ENCODE measurements at places on chromosomes 16 and 17.

DNA sequence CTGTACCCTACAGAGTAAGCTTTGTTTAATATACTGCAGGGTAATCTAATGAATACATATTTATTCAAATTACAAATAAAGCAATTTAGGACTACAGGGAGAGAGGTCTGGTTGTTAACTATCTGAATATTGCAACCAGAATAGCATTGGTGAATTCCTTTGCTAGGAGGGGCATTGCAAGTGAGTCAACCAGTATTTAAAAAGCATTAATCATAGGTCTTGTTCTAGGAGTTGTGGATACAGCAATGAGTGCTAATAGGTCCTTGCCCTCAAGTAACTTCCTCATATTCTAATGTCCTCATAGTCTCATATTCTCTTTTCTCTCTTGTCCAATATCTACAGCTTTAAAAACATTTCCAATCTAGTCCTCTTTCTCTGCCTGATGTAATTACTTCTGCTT lies 531.4 kb downstream of the CDH11 start:
- no peak for DNase-seq

DNA sequence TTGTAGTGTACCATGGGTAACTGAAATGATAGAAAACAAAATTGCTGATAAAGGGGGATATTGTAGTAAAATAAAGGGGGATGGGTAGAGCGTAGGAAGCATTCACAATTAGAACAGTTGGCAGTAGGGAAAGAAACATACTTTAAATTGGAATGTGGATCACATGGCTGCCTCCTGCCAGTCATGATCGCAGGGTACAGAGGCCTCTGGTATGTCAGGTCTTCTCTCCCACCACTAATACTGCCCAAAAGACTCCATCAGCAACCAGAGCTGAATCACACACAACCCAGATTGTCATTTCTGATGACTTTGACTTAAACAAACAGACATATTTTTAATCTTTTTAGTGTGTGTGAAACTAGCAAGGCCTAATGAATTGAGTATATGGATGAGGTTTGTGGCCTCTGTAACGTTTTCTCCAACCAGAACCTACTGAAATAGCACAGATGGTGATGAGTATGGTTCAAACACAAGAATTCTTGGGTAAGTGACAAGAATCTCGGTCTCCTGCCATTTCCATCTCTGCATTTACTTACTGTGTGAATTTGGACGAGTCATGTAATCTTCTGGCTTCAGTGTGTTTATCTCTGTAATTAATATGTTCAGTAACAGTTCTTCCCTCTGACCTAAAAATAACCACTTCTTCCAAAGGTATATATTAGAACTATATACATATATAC lies 112.6 kb downstream of the USP22 start:
- DNase-seq = no peak

GRCh38 chr16:72241930-72242329 lies 70.0 kb upstream of the PMFBP1 start:
- no peak for DNase-seq

DNA sequence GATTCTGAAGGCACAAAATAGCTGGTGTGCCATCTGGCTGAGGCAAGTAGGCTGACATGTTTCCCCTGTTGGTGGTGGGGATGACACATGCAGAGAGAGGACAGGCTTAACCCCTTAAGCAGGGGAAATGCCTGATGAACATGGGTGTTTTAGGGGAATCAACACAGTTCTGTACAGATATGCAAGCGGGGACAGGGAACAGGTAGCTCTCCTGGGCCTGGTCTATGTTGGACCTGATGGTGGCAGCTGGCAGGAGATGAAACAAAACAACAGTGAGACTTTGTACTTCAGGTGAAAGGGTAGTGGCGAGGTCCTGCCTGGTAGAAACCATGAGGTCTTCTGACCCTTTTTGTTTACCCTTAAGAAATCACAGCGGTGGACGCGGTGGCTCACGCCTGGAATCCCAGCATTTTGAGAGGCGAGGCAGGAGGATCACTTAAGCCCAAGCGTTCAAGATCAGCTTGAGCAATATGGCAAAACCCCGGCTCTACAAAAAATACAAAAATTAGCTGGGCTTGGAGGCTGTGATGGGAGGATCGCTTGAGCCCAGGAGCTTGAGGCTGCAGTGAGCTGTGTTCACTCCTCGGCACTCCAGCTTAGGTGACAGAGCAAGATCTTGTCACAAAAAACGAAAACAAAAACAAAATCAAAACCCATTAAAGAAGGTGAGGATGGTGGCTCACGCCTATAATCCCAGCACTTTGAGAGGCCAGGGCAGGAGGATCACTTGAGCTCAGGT lies 10.5 kb downstream of the OR1F1 start:
- no peak for DNase-seq

- no peak for DNase-seq
Measured at GRCh38 chr17:6686026-6686425, 27.1 kb downstream of the SLC13A5 start.

GRCh38 chr17:79674506-79675412 lies 56.0 kb upstream of the ENPP7 start:
- DNase-seq = no peak

DNA sequence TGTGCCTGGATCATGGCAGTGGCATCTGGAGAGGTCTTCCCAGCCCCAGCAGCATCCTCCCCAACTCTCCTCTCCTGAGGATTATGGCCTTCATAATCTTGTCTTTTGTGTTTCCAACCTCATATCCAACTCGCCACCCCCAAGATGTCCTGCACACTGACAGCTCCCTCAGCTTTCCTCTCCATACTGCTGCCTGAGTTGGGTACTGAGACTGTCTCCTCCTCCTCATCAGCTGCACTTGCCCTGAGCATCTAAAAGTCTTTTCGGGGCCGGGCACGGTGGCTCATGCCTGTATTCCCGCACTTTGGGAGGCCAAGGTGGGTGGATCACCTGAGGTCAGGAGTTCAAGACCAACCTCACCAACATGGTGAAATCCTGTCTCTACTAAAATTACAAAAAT lies 2.0 kb downstream of the CD300LB start:
- no peak for DNase-seq

GRCh38 chr17:3276126-3276525 lies 22.0 kb downstream of the OR3A1 start:
- DNase-seq = no peak

DNA sequence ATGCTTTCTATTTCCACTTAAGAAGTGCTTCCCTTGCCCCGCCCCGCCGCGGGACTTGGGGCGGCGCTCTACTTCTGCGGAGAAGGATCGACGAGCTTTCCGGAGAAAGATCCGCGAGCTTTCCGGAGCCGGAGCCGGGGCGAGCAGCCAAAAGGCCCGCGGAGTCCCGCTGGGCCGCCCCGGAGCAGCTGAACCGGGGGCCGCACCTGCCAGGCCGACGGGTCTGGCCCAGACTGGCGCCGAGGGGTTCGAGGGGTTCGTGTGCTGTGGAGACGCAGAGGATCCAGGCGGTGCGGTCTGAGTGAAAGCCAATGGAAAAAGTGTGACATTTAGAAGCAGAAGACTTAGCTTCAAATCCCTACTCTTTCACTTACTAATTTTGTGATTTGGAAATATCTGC lies 50.8 kb downstream of the TBC1D26 start:
- no peak for DNase-seq

- DNase-seq = no peak
Measured at GRCh38 chr17:7897090-7897489, 8.5 kb downstream of the CHD3 start.

GRCh38 chr17:73205459-73205961 lies 12.7 kb downstream of the COG1 start:
- no peak for DNase-seq

GRCh38 chr16:68276223-68276622 lies 11.9 kb downstream of the SLC7A6 start:
- DNase-seq = no peak

GRCh38 chr17:1762901-1763898 lies 1.3 kb downstream of the SERPINF1 start:
- DNase-seq = no peak

- no peak for DNase-seq
Measured at GRCh38 chr16:1918351-1919326, at the start of gene HS3ST6. TSS of gene HS3ST6 (minus strand) at chr16:1918415. CDS start at chr16:1918323, 92 bp downstream.

GRCh38 chr16:57873218-57873617 lies 70.9 kb upstream of the KIFC3 start:
- no peak for DNase-seq

DNA sequence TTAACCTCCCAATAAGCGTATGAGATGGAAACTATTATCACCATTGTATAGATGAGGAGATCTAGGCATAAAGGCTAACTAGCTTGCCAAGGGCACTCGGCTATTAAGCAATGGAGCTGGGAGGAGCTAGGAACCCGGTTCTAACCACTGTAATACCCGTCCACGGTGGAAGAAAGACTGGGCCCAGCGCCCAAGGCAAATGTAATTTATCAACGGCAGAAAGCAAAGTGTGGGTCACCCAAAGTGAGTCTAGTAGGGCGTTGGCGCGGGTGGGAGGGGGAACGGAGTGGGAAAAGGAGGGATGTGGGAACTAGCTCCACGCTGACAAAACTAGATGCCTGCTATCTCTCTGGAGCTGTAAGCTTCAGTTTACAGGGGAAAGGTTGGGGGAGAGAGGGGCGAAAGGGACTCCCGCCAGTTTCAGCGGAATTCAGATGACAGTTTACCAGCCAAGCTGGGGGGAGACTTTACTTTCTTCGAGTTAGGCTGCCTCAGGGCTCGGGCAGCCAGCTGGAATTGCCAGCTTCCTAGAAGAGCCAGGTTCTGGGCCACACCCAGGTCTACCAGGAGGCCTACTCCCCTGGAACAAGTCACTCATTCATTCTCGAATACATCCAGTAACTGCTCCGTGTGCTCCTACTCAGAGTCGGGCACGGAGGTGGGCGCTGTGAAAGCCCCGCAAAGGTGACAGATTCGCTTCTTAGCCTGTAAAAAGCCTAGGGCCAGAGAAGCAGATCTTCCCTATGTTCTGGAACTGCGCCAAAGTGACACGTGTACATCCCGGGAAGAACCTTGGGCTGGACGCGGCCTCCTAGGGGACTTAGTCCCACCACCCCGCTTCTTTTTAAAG lies 837 bp downstream of the LRRC59 start:
- DNase-seq = no peak

GRCh38 chr17:73645050-73645871 lies 1.0 kb upstream of the SDK2 start:
- no peak for DNase-seq

GRCh38 chr17:41773731-41774193 lies 12.7 kb downstream of the JUP start:
- no peak for DNase-seq

DNA sequence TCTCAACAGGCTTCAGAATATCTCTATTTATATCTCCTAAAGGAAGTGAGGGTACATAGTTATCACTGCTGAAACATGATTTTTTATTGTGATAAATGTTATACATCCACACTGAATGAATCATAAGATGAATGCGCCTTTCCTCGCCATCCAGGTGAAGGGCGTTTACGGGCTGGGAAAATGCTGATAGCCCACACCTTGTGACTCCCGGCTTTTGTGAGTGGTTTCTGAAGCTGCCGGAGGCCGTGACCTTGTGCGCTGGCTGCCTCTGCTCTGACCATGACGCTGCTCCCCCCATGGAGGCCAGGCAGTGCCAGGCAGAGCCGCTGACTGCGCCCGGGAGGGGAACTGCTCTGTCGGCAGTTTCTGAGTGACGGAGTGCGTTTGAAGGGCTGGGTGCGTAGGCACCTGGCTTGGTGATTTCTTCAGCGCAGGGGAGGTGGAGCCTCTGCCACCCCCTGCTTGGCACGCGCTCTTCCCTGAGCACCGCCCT lies 97.2 kb downstream of the RAP1GAP2 start:
- no peak for DNase-seq

GRCh38 chr17:11094331-11094730 lies 146.7 kb upstream of the SHISA6 start:
- no peak for DNase-seq

DNA sequence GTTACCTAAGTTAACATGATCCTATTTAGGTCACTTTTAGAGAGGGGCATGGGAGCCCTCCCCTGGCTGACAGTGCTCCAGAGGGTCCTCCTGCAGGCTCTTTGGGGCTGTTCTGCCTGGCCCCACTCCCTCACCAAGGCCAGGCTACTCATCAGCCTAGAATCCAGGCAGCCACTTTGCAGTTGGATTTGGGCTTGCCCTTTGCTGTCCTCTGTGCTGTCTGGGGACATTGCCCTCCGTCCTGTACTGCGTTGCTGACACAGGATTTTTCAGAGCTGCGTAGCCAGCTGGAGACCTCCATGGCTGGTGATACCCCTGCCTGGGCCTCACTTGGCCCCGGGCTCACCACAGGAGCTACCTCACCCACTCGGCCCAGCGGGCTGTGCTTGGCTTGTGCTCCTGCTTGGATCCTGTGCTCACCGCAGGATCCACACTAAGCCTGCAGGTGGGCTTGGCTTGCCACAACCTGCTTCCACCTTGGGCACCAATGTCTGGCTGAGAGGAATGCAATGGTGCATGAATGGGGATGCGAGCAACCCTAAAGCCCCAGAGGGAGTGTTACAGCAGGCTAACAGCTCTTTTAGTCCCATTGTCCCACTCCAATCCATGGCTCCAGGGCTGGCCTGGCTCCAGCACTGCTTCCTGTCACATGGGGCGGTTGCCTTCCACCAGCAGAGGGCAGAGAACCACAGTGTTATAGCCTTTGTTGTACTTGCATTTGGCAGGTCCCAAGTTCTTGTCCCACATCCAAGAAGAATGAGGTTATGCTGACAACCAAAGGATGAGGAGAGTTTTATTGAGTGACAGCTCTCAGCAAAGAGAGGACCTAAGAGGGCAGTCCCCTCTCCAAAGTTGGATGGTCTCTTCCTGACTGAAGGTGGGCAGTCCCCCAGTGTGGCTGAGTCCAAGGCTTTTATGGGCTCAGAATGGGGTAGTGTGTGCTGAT lies 21.5 kb downstream of the CCL4 start:
- DNase-seq = no peak

- no peak for DNase-seq
Measured at GRCh38 chr16:22255335-22255734, 41.9 kb upstream of the POLR3E start.

GRCh38 chr16:83932304-83932703 lies 20.7 kb upstream of the OSGIN1 start:
- DNase-seq = no peak

- no peak for DNase-seq
Measured at GRCh38 chr16:89107203-89107582, 13.5 kb downstream of the ACSF3 start.
